Dorsolateral prefrontal cortex (tissue), 122 donors: ENCODE measurements at places on chromosomes 2 and 18. TPM values are rescaled to one million over a fixed set of nuclear protein-coding genes. Genes with fewer than 3 reads are reported as not detected.

DNA sequence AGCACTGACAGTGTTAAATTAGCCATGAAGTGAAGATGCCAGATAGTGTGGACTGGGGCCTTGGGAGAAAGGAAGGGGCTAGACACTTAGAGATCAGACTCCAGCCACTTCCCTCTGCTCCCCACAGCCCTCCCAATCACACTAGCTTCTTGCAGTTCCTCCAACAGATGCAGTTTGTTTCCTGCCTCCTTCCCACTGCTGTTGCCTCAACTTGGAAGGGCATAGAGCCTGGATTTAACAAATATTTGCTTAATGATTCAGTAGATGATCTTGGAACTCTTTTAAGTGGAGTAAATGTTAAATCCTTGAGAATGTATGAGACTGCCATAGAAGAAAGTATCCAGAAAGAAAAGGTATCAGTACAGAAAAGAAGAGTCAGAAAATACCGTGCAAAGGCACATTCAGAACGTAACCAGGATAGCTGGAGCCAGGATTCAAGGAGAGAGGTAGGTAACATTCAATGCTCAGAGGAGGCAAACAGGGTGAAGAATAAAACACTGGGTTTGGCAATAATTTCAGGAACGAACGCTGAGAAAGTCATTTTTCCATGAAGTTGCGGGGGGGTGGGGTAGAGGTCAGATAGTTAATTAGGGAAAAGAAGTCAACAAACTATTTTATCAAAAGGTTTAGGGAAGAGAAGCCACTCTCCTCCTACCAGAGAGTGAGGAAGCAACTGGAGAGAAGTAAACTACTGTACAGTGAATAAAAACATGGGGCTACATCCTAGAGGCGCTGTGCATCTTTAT is 1.3 kb upstream of the BZW1 start:
- DNase-seq, result no peak

The MZT2B gene
- 291 TPM for total RNA-seq

The KATNAL2 gene
- 33.8 TPM for total RNA-seq

- DNase-seq, result no peak
Observed at GRCh38 chr2:210199186-210199765, 26.0 kb downstream of the ACADL start.

GRCh38 chr2:101781326-101781725 is 83.8 kb downstream of the MAP4K4 start:
- no peak for DNase-seq

DNA sequence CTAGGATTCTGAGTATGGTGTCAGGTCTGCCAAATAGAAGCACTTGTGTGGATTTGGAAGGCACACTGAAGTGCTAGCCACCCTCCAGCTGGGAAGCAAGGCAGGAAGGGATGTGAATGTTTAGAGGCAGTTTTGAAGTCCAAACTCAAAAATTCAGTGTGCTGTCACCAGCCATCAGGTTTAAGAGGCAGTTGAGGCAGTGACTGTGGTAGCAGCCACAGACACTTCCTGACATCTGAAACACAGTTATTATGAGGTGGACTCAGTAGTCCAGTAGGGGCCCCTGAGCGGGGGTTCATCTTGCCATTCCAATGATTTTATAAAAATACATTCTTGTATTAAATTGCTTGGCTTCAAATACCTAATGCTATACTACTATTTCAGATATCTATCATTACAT is 13.4 kb upstream of the DOCK10 start:
- no peak for DNase-seq
